ENCODE measurements at places on chromosomes 12 and 14.

- DNase-seq = no peak
Measured at GRCh38 chr12:581321-581720, 81.9 kb downstream of the NINJ2 start.

DNA sequence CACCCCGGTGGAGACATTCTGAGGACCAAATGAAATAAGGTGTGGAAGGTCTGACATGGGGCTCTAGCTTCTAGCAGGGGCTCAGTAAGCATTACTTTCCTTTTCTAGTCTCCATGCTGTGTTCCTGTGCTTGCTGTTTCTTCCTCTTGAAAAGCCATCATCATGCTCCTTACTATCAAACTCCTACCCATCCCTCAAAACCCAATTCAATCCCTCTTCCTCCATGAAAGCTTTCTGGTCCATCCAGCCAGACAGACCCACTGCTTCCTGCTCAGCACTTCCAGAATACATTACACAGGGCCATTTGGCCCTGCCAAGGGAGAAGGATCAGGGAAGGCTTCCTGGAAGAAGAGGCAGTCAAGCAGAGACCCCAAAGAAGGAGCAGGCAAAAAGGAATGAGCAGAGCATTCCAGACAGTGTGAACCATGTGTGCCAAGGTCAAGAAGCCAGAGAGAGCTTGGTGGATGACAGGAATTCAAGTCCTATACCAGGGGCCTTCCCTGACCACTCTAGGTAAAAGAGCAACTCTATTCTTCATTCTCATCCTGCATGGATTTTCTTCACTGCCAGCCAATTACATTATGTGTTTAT lies 59.5 kb downstream of the NUAK1 start:
- DNase-seq = no peak

DNA sequence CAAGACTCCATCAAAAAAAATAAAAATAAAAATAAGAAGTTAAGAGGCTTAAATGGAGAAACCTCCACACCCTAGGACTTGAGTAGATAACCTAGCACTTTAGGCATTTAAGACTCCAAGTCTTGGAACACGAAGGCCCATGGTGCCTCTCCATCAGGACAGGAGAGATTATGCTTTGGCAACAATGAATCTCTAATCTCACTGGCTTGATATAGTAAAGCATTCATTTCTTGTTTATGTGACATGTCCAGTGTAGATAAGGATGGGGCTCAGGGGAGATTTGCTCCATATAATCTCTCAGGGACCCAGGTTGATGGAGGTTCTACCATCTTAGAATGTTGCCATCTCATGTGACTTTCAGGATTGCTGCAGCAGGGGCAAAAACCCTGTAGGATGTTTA lies 117.7 kb upstream of the FUT8 start:
- no peak for DNase-seq

- DNase-seq = no peak
Measured at GRCh38 chr14:99524804-99525698, 43.8 kb downstream of the CCNK start.

DNA sequence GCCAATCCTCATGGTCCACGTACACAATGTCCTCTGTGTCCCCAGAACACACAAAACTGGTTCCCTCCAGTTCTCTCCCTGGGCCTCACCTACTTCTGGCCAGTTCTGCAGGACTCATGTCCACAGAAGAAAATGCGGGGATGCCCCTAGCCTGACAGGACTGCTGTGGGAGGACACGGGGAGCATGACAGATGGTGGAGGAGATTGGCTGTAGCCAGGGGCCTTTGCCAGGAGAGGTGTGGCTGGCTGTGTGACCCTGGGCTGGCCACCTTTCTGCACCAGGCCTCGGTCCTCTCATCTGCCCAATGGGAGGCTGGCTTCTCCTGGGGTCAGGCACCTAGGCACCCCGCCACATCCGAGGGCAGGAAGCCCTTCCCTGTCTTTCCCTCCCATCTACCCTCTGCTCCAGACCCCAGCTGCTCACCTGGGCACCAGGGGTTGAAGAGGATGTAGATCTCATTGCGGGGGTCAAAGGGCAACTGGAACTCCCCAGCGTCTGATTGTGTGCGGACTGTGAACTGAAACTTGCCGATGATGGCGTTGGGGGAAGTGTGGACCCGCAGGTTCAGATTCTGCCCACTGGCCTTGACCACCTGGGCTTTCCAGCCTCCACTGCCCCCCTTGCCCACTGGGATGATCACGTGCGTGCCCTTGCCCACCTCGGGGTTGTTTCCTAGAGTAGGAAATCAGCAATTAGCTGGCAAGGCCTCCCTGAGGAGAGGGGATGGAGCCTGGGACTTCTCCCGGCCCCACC lies 2.8 kb downstream of the TGM1 start:
- DNase-seq = no peak

- no peak for DNase-seq
Measured at GRCh38 chr14:29999013-29999539, 71.4 kb upstream of the PRKD1 start.

GRCh38 chr14:61992926-61993325 lies 230.7 kb downstream of the SNAPC1 start:
- DNase-seq = no peak

GRCh38 chr14:61719344-61720293 lies 24.3 kb downstream of the HIF1A start:
- DNase-seq = no peak

- DNase-seq = no peak
Measured at GRCh38 chr14:22847661-22848341, 11.4 kb downstream of the MMP14 start.

DNA sequence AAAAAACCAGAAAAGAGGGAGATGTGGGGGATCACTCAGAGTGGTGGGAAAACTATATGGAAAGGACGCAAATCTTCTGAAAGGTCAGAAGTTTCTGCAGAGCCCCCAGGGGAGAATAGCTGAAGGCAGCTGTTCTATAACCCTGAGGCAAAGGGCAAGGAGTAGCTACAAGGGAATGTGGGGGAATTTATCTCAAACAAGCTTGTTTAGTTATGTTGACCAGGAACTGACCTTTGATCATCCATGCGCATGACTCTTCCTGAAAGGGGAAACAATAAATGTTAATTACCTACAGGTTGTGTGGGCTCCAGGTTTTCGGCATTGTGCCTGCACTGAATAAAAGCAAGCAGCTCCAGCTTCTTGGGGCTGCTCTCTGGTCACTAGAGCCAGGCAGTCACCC lies 968.5 kb downstream of the AACS start:
- DNase-seq = no peak

- no peak for DNase-seq
Measured at GRCh38 chr12:22653075-22653474, 28.1 kb downstream of the ETNK1 start.

DNA sequence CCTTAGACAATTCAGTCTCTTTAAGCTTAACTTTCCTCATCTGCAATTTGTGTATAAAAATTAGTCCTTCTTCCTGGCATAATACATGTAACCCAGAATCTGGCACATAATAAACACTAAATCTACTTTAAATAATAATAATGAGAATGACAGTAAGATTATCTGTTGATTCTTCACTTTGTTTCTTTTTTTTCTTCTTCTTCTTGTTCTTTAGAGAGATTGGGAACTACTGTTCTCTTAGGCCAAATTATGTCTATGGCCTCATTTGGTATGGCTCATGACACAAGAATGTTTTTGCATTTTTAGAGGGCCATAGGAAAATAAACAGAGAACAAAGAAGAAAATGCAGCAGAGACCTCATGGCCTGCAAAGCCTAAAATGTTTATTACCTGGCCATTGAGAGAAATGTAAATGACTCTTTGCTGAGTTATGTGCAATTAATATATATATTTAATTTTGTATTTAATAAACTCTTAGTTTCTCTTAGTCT lies 275.8 kb downstream of the SLC6A15 start:
- no peak for DNase-seq

DNA sequence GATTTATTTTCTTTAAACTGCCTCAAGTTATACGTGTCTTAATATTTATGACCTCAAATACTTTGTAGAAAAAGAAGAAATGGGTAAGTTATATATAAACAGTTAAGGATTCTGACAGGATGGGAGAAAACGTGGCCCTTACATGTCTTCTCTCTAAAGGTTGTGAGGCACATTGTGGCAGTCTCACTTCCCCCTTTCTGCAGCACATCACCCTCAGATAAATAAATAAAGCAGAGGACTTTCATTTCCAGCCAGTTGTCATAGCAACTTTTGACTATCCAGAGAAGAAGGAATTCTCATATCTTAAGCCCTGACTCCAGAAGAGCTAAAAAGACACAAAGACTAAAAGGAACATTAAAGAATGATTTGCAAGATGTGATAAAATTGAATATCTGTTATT lies 28.8 kb upstream of the CEP83 start:
- no peak for DNase-seq

GRCh38 chr12:113247123-113248050 lies 26.1 kb downstream of the TPCN1 start:
- DNase-seq = no peak

- peak; percentile 29 for DNase-seq
Measured at GRCh38 chr12:26524862-26525465, 308.0 kb downstream of the ITPR2 start.

DNA sequence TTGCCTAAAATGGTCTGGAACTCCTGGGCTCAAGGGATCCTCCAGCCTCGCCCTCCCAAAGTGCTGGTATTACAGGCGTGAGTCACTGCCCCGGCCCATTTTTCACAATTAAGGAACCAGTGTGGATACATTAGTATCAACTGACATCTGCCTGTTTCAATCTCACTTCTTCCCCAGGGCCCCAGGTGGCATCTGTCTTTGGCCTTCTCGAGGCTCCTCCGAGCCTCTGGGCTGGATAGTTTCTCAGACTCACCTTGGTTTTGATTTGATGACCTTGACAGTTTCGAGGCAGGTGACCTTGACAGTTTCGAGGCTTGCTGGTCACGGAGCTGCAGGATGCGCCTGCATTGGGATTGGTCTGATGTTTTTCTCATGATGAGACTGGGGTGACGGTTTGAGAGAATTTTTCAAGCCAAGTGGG lies 41.0 kb upstream of the NCOR2 start:
- no peak for DNase-seq

DNA sequence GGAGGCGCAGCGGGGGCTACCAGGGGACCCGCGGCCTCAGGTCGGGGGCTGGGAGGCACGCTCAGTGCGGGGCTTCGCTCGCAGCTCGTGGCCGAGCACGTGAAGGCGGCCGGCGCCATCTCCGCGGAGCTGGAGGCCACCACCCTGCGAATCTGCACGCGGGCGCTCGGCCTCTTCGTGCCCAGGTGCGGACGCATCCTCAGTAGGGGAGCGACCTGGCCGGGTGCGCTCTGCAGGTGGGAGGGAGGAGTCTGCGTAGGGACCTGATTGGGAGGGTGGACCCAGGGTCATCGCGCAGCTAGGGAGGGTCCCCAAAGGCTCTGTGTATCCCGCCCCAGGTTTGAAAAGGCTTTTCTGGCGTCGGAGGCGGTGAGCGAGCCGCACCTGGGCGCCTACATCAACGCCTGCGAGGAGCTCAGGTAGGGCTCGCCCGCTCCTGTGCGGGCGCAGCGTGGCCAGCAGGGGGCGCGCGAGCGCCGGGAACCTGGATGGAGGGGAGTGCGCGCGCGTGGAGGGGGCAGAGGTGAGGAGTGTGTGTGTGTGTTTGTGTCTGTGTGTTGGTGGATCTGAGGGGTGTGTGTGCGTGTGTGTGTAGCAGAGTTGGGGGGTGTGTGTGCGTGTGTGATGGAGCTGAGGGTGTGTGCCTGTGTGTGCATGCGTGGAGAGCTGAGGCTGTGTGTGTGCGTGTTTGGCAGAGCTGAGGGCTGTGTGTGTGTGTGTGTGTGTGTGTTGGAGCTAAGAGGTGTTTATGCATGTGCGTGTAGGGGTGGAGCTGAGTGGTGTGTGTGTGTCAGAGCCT lies 10.3 kb downstream of the EXOC3L4 start:
- DNase-seq = peak; percentile 85

GRCh38 chr12:123854918-123855317 lies 92.8 kb downstream of the DNAH10 start:
- DNase-seq = no peak

DNA sequence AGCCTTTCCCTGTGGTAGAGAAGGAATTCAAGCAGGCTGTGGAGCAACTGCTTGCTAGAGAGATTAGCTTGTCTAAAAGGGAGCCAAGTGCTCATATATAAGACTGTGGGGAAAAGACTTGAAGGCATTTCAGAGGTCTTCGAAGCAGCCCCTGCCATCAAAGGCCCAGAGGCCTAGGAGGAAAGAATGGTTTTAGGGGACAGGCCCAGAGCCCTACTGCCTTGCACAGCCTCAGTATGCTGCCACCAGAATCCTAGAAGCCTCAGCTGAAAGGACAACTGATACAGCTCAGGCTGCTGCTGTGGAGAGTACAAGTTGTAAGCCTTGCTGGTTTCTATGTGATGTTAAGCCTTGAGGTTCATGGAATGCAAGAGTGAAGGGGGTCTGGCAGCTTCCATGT lies 109.9 kb downstream of the DERA start:
- DNase-seq = no peak

DNA sequence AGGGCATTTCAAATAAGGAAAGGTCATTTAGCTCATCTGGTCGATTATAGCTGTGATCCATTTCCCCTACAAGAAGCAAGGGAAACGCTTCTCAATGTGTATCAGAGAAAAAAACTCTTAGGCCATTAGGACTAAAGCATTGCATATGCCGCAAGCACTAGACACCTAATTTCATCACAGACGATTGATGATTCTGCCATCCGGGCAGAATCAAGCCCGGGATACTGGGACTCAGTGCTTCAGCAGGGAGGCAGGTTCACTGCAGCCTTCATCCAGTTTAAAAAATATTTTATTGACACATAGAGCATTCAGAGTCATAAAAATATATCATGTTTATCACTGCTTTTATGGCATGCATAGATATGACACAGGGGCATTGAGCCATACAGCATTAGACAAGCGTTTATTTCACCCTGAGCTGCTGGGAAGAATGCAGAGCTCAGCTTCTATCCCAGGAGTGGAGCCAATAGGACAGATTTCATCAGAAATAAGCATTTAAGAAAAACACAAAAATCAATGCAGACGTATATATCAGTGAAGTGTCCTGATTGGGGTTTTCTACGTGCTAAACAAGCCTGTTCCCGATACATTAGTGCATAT lies 806.9 kb downstream of the GALC start:
- no peak for DNase-seq

DNA sequence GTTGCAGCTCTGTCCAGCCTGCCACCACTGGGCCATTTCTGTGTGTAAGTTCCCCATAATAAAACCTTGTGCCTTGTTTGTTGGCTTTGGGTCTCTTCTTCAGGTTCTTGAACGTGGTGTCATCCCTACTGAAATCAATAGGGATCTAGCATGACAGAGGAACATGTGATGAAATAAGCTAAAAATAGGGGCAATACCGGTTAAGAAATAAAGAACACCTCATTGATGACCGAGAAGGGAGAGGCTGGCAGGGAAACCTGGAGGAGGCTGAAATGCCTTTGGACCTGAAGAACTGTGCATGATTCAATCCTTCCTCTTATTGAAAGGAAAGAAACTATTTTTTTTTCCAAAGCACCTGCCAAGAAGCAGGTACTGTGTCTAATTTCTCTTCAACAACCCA lies 172.3 kb downstream of the PPM1H start:
- no peak for DNase-seq

DNA sequence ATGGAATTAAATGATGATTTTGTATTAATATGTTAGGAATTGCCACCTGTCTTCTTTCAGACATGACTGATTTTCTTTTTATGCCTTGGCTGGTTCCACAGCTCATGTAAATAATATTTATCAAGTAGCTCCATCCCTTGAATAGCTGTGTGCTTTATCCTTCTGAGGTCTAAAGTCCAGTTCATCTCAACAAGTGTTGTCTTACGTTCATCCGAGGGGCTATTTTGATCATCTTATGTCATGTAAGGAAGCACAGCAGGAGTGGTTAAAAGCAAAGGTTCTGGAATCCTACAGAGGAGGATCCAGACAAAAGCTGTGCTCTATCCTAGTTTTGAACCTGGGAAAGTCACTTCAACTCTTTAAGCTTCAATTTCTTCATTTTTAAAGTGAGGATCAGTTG lies 123.7 kb upstream of the ATP2B1 start:
- DNase-seq = no peak
